Stromal cell of bone marrow (primary cell): ENCODE measurements at places on chromosomes 3 and 15.

- DNase-seq: no peak
These were observed 23.6 kb upstream of the LRRC34 start for GRCh38 chr3:169836078-169836941.

DNA sequence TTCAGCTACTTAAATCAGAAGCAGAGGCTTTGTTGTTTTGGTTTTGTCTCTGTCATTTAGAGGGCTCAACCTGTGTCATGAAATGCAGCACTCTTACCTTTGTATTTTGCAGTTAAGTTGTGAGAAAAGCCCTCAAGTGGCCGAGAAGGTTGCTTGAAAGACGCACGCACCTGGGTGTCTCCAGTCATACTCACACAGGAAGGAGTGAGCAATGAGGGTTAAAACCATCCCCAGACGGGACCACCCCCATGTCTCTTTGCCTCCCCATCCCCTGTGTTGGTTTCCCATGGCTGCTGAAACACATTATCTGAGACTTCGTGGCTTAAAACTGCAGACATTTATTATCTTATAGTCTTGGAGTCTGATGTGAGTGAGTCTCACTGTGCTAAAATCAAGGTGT, 376.1 kb upstream of the CFAP20DC start:
- no peak for DNase-seq

GRCh38 chr15:95327661-95328060, 1002.8 kb upstream of the NR2F2 start:
- DNase-seq: no peak

GRCh38 chr3:151871639-151872468, 1.6 kb upstream of the SUCNR1 start:
- no peak for DNase-seq

- DNase-seq: no peak
These were observed 1.5 kb upstream of the U2SURP start for GRCh38 chr3:142999881-143000280.

- DNase-seq: peak; percentile 85
These were observed 14.1 kb downstream of the LACTB start for GRCh38 chr15:63135804-63136203.

GRCh38 chr15:78302579-78303312, 3.3 kb upstream of the SKIC8 start:
- DNase-seq: peak; percentile 80

GRCh38 chr15:44308889-44309288, 20.4 kb downstream of the GOLM2 start:
- no peak for DNase-seq

DNA sequence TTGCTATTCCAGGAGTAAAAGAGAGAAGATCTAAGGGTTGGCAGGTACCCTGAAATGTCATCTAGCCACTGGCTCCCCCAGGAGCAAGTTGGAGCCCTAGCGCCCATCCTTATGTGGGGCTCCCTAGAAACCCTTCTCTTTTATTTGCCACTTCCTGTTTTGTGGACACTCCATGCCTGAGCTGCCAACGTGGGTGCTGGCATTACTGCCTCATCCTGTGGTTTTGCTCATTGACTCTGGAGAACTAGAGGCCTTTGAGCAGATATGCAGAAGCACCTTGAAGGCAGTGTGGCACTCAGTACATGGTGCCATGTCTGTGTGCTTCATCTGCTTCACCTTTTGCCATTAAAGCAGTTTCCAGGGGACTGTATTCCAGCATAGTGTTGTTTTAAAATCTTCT, 8.1 kb downstream of the EDEM1 start:
- no peak for DNase-seq

DNA sequence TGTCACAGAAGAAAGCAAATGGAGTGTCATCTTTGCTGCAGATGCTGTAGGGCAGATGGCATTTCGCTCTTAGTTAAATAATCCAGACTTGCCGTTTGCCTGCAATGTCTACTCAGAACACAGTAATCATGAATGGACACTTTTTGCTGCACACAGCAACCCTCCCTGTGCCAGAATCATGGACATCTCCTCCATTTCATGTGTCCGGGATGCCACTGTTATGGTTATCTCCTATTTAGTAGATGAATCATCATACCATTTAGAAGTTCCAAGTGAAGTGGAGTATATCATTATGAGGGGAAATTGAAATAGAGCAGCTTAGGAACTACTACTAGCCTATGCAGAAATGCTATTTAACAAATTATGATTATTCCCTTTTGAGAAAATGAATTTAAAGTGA, 118.5 kb downstream of the DUT start:
- DNase-seq: no peak

GRCh38 chr15:74123131-74123429, 7.3 kb upstream of the ISLR2 start:
- no peak for DNase-seq

- DNase-seq: no peak
These were observed 411.5 kb downstream of the GABRG3 start for GRCh38 chr15:27382361-27383025.

DNA sequence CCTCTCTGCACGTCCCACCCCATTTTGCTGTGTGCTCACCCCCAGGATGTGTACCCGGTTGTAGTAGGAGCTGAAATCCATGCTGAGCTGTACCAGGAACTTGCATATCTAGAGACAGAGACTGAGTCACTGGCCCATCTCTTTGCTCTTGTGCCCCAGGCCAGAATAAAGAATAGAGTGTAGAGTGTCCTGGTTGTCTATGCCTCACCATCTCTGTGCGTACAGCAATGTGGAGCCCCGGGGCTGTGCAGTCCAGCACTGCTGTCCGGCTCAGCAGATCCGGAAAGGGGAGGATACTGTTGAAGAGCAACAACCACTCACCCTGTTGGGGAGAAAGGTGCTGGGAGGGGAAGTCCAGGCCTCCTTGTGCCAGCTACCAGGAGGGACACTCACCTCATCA, 2.6 kb downstream of the DALRD3 start:
- DNase-seq: no peak

GRCh38 chr15:99315636-99316035, 64.4 kb downstream of the LRRC28 start:
- DNase-seq: no peak

DNA sequence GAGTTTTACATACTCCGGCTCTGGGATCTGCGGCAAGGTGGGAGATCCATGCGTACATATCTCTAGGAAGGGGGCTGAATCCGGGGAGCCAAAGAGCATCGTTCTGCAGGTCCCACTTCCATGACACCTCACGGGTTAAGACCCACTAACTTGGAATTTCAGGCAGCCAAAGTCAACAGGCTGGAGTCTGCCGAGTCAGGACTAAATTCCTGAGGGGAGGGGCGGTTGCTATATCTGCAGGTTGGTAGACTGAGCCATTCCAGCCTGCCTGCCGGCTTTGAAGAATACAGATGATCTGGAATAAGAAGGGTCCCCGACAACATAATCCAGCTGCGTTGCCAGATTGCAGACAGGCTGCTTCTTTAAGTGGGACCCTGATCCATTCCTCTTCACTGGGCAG, 65.4 kb upstream of the PEX5L start:
- no peak for DNase-seq
